ENCODE measurements at places on chromosomes 5 and 9.

DNA sequence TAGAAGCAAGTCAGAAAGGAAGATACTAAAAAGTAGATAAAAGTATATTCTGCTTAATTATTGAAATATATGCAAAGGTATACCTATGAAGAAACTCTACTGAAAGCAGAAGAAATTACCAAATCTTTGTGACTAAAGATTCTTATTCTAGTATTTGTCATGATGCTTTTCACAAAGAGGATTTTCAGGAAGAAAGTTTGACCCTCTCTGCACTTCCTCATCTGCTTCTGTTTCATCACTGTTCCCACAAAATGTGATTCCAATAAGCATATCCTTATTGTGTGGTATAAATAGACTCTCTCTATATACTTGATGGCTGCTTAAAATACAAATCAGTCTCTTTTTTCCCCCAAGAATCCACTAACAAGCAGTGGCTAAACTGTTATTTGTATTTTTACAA lies 2139.6 kb upstream of the ACO1 start:
- DNase-seq = no peak

GRCh38 chr9:130157079-130157478 lies 15.1 kb upstream of the NCS1 start:
- DNase-seq = no peak

DNA sequence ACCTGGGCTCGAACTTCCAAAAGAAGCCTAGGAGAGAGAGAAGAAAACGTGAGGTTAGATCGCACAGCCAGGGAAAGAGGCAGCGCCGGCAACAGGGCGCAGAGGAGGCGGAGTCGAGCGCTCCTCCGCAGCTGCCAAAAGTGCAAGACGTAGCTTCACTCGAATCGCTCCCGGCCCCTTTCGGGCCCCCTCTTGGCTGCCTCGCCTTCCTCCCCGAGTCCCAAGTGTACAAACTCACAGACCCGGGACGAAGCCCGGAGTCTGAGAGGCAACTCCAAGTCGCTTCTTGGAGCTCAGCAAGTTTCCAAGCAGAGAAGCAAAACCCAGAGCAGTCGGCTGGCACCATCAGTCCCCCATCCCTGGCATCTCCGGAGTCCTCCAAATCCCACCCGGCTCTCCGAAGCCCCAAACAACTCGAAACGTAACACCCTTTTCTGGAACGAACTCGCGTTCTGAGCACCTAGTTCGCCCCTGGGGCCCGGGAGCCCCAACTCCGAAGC lies 1.2 kb downstream of the MIER3 start:
- no peak for DNase-seq

DNA sequence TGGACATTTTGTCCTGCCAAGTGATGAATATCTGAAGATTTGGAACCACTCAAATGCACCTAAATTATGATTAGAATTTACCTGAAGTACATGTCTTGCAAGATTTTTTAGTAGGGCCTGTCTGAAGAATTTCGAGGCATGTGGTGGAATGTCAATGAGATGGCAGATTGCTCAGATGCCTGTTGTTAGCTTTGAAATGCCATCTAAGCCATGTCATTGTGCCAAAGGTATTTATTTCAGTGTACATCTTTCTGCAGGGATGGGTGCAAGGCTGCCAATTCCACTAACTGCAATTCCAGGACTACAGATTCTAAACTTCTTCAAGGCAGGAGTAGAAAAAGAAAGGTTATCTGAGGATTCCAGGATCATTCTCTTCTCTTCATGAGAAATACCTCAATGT lies 9.1 kb upstream of the GNAQ start:
- DNase-seq = no peak

DNA sequence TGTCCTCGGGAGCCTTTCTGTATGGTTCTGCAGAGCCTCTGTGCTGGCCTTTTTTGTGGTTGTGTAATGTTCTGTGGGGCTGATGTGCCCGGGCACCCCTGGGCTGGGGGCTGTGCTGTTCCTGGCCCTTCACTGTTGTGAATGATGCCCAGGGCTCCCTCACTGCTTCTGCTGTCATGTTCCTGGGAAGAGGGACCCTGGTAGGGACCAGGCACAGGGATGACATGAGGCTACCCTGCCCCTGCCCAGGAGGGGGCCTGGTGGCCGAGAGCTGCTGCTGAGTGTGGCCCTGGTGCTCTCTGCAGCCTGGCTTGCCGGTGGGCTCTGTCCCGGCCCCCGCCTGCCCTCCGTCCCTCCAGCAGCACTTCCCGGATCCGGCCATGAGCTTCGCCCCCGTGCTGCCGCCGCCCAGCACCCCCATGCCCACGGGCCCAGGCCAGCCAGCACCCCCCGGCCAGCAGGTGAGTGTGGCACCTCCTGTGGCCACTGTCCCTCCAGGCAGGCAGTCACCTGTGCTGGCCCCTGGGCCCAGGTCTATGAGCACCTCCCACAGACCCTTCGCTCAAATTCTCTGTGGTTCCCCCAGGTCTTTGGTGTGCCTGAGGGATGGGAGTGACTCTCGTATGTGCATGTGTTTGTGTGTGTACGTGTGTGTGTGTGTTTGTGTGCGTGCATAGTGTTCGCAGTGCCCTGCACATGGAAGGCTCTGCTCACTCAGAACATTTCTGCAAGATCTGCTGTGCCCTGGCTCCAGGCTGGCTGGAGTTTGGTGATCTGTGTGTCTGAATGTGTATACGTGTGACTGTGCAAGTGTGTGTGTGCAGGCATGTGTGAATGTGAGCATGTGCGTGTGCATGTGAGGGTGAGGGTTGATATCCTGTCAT lies 72.3 kb downstream of the WNK2 start:
- no peak for DNase-seq

GRCh38 chr5:17426104-17426749 lies 71.8 kb upstream of the TAF11L2 start:
- no peak for DNase-seq

GRCh38 chr5:177303121-177303924 lies at the start of the genes PRELID1 and RAB24:
PRELID1 (plus strand) TSS chr5:177303799; CDS start chr5:177303986, 187 bp downstream.
RAB24 (minus strand) TSS chr5:177303719; CDS start chr5:177303288, 431 bp downstream.
- DNase-seq = peak; percentile 83

DNA sequence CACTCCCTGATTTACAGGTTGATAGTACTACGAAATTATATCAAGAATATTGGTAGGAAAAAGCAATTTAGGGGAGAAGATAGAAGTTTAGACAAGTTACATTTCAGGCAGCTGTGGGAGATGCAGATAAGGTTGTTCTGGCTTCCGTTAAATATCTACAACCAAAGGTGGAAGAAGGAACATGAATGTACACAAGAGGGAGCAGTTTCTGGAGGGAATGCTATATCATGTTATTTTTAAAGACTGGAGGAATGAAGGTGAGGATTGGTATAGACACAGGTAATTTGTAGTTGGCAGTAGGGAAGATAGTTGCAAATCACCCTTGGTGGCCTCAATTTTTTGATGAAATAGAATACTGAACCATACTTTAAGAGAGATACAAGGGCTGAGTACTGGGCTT lies 187.3 kb upstream of the NMUR2 start:
- DNase-seq = no peak

GRCh38 chr5:166596043-166596442 lies 1695.4 kb upstream of the WWC1 start:
- no peak for DNase-seq

DNA sequence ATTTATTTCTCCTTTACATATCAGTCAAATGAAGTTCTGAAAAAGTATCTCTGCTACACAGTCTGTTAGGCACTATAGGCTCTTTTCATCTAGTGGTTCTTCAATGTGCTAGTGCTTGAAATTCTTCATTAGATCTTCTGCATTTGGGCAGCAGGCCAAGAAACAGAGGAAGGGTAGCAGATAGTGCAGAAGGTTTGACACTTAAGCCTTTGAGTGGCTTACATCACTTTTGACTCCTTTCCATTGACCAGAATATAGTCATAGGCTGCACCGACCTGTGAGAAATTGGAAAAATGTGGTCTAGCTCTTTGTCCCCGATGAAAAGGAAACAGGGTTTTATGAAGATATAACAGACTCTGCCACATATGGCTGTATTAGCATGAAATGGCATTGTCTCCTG lies 459.5 kb upstream of the PTGER4 start:
- DNase-seq = no peak

DNA sequence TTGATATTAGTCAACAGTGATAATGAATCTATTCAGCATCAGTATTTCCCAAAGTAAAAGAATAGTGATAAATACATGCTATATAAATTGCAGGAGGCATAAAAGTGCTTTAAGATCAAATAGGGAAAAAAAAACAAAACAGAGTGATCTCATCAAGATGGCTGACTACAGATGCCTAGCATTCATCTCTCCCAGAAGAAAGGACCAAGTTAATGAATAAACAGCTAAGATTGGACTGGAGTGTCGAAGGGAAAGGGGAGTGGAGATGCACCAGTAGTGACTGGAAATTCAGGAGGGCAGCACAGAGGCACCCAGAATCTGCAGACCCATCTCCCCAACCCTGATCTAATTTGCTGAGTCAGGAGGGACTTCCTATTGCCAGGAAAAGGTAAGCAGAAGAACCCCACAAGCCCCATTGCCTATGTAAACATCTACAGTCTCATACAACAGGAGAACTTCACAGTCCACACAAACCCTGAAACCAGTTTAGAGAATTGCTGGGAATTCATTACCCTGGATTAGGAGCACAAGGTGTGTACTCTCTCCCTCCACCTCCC lies 699.4 kb downstream of the PTPRD start:
- DNase-seq = no peak

GRCh38 chr5:169803077-169803981 lies 166.3 kb downstream of the DOCK2 start:
- no peak for DNase-seq

DNA sequence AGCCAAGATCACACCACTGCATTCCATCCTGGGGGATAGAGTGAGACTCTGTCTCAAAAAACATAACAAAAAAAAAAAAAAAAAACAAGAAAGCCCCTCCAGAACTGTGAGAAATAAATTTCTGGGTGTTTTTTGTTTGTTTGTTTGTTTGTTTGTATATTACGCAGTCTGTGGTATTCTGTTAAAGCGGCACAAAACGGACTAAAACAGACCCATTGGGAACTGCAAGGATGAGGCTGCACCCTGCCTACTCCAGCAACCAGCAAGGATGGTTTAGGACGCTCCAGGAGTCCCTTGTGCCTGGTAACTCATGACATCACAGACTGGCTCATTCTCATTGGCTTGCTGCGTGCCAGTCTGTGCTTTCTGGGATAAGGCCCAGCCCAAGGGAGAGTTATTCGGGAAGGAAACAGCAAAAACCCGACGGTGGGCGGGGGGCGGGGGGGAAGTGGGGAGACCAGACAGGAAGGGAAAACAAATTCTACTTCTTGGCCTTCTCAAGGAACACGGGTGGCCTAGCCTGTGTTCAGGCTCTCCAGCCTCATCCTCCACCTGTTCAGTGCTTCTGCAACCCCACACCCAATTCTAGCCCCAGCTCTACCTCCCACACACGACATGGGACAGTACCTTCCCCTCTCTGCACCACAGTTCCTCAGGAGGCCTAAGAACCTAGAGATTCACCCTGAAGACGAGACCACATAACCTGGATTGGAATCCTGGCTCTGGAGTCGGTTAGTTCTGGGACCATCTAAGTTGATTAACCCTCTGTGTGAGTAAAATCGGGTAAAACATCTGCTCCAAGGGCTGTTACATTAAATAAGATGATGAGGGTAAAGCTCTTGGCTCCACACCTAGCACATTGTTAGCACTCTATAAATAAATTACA lies 2.8 kb downstream of the CD74 start:
- no peak for DNase-seq
